T-helper 2 cell (primary cell): ENCODE measurements at places on chromosomes 16 and 17.

- no peak for DNase-seq
Measured at GRCh38 chr16:8814095-8814806, 16.6 kb downstream of the PMM2 start.

DNA sequence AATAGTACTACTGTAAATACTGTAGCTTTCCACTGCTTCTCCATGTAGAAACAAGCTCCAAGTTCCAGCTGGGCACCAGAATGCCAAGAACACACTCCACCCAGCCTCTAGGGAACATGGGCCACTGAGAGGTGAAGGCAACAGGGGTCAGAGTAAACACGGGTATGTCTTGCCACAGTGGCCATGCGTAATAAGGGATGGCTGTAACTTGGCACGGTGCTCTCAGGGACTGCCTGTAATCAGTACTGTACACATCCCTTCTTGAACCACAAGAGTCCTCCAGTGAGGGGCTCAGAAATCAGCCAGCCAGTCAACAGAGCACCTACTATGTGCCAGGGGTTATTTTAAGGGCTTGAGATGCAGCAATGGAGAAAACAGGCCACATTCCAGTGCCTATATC, 10.8 kb downstream of the LRRC59 start:
- DNase-seq: no peak

DNA sequence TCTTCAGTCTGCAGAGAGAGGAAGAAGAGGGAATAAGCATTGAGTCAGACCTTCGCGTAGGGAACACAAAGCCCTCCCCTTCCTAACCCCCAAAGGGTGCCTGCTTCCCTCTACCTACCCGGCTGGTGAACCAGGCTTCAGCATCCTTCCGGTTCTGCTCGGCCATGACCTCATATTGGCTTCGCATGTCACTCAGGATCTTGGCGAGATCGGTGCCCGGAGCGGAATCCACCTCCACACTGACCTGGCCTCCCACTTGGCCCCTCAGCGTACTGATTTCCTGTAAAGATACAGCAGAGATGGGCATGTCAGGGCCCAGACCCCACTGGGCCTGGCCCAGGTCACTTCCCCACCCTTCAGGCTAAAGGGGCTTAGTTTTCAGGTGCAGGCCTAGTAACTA, 3.8 kb downstream of the KRT19 start:
- no peak for DNase-seq

DNA sequence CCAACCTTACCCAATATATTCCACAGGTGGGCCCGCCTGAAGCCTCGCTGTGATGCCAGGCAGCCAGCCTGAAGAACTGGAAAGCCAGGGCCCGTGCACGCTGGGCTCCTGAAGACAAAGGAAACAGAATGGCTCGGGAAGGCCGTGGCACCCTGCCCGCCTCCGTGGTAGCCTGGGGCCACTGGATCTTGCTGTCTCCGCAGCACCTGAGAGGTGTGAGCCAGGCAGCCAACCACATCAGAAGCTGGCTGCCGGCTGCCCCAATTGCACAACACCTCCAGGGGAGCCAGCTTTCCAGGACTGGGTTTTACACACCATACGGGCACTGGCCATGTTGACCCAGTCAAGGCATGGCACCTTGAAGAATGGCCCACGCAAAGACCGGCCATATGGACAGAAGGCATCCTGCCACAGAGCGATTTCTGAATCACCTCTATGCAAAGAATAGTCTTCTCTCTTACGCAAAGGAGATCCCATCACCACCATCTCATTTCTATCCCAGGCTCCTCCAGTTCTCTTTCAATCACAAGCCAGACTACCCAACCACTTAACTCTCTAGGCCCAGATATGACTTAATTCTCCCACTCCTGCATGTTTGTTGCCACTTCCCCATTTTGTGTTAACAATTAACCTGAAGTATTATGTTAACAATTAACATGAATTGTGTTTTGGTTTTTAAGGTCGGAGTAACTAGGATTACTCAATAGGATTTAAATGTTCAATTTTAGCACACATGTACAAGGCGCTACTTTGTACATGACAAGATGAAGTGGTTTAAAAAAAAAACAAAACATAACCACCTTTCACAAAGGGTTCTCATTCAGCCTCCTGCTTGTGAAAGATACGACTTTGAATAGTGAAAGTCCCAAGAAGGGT, 32.1 kb downstream of the ZFHX3 start:
- DNase-seq: no peak

- DNase-seq: no peak
Measured at GRCh38 chr16:21156767-21157467, 1.6 kb upstream of the LDAF1 start.

DNA sequence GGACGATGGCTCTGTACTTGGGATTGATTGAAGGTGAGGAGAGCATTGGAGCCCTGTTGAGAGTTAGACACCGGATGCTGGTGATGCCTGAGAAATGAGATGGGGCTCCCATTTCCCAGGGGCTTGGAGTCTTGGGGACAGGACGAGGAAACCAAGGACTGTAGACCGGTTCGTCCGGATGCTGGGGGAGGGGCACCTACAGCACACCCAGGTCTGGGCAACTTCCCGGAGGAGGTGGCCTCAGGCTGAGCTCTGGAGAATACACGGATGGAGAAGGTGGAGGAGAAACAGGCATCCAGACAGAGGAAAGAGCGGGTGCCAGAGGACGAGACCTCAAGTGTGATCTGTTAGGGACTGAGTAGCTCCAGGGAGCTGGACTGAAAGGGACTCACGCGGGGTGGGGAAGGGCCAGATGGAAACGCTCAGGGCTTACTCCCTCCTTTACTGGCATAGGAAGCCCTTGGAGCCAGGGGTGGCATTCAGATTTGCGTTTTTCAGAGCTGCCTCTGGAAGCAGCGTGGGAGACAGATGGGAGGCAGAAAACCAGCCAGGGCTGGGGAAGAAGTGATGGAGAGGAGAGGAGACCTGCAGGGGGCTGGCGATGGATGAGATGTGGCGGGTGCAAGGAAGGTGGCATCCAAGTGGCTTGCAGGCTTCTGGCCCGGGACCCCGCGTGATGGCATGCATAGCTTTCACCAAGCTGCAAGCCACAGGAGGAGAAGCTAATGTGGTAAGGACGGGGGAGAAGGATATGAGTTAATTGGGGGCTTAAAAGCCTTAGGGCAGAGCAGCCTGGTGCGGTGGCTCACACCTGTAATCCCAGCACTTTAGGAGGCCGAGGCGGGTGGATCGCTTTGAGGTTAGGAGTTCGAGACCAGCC, 8.3 kb downstream of the C1QTNF1 start:
- no peak for DNase-seq

DNA sequence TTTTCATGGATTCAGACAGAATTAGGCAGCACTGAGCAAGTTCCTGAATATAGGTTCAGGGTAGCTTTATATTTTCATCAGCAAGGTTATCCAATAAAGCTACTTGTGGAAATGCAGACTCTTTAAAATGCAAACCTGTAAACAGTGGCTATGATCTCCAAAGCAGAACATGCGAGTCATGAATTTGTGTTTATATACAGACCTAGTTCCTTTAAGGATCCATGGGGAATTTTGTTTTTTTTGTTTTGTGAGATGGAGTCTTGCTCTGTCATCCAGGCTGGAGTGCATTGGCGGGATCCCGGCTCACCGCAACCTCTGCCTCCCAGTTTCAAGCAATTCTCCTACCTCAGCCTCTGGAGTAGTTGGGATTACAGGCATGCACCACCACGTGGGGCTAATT, 14.8 kb downstream of the CLEC16A start:
- no peak for DNase-seq

DNA sequence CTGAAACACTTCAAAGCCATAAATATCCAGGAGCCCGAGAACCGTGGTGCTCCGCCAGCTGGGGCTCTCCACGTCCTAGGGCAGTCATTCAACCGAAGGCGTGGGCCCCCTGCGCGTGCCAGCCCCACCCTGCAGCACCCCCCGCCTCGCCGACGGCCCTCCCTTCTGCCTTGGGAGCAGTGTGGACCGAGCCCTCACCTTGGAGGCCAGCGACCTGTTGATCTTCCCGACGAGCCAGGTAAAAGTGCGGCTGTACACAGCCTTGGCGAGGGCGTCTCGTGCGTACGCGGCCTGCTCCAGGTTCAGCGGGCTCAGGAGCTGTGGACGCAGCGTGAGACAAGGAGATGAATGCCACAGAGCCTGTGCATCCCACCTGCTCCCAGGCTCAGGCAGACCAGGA, 14.1 kb downstream of the MYO1C start:
- DNase-seq: no peak

GRCh38 chr17:16329519-16330271, 23.6 kb downstream of the CENPV start:
- DNase-seq: no peak

- no peak for DNase-seq
Measured at GRCh38 chr16:14111713-14112538, 40.8 kb downstream of the MRTFB start.

DNA sequence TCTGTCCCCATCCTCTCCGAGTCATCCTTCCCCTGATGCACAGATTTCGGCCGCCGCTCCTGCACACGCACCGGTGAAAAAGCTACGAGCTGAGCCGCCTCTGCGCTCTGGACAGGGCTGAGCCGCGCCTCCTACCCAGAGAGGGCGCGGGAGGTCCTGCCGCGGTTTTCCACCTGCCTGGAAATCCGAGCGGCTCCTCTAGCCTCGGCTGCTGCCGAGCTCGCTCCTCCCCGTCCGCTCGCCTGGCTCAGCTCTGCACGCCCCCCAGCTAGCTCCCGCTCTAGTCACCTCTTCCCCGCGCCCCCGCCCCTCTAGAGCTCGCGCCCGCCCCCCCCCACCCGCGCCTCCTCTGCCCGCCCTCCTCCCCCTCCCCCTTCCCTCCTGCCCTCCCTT, 198 bp upstream of the SHISA9 start:
- DNase-seq: peak; percentile 14

DNA sequence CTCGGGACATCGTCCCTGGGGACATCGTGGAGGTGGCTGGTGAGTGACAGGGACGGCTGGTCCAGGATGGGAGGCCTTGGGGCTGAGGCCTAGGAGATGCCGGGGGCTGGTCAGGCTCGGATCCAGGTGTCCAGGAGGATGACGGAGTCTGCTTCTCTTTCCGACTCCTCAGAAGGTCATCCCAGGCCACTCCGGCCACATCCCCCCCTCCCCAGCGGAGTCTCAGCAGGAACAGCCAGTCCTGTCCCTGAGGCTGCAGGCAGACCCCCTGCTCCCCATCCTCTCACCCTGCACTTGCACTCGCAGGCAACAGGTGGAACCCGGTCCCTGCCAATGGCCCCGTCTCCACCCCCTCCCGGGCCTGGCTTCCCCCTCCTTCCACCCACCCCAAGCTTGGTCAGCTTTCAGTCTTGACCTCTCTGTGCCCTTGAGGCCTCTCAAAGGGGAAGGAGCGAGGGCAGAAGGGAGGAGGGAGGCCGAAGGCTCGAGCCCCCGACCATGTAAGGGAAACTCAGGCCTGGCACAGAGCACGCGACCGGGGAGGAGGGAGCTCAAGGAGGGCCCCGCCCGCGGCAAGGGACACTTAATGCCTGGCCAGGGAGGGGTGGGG, 4.4 kb downstream of the ATP2A1 start:
- DNase-seq: no peak

GRCh38 chr17:73478768-73479424, 165.3 kb downstream of the SDK2 start:
- no peak for DNase-seq

DNA sequence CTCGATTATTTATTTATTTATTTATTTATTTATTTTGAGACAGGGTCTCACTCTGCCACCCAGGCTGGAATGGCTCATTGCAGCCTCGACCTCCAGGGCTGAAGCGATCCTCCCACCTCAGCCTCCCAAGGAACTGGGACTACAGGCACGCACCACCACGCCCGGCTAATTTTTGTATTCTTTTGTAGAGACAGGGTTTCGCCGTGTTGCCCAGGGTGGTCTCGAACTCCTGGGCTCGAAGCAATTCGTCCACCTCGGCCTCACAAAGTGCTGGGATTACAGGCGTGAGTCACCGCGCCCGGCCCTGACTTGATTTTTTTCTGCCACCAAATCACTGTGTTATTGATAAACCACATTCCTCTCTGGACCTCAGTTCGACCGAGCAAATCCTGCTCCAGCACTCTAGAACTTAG, 758 bp upstream of the RPL23A start:
- no peak for DNase-seq

DNA sequence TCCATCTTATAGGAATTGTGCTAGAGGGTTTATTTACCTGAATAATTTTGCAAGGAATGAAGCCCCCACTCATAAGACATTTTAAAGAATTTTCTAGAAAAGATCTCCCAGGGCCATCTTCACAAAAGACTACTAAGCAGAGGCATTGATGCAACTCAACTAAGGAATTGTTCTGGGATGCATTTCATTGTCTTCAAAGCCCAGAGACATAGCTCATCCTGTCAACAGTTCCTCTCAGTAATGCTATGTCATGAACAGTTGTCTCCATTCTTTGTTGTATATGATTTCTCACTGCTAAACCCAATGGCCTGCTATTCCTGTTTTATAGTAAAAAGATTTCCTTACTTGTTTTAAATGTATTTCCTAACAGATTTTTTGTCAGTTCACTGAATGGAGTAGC, 136.8 kb upstream of the RBL2 start:
- no peak for DNase-seq

GRCh38 chr16:28158136-28158535, 53.6 kb downstream of the XPO6 start:
- DNase-seq: no peak

GRCh38 chr17:16068323-16068722, 68.7 kb downstream of the TTC19 start:
- no peak for DNase-seq

DNA sequence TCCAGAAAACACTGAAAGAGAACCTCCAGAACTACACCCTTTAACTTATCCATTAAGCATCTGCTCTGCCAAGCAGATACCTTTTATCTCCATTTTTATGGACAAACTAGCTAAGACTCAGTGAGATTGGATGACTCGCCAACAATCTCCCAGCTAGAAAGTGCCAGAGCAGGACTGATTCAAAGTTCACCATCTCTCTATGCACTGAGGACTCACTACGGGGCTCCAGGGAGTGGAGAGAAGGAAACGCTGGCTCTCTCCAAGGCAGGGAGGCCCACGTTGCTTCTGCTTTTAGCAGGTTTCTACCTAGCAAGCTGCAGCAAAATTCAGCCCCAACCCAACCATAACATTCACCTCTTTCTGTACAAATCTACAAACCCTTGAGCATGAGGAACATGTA, 52.8 kb upstream of the ARHGAP44 start:
- no peak for DNase-seq

GRCh38 chr16:83356266-83356665, 451.5 kb upstream of the HSBP1 start:
- no peak for DNase-seq

- no peak for DNase-seq
Measured at GRCh38 chr16:57689762-57690558, 4.6 kb upstream of the DRC7 start.
